Right lobe of liver (tissue), 6 donors: ENCODE measurements at places on chromosomes 16 and 17.

DNA sequence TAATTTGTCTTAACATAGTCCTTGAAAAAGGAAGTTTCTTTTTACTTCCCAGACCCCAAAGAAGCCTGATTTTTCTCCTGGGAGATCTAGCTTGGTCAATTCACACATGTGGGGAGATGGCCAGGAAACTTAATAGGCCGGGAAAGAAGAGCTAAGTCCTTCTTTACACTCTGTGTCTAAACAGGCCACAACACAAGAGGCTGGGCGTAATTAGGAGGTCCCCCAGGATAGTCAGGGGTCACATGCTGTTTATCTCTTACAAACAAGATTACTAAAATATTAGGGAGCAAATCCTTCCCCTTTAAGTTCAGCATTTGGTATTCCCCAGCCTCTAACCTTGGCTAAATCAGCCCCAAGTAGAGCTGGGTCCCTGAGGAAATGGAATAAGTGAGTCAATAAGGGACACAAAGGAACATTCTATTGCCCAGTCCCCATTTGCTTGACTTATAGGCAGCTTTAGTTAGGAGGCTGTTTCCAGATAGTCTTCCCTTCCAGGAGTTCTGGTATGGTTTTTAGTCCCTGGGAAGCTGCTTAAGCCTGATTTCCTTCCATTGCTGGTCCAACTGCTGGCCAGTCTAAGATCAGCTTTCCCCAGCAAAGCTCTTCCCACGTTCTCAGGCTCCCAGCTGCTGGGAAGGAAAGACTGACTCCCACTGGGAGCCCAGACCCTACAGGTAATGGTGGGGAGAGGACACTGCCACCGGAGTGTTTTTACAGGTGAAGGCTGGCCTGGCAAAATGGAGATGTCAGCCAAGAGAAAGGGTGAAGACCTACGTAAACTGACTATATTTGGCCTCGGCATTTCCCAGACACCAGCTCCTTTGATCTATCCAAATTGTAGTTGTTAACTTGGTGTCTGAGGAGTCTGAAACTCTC, 14.1 kb upstream of the HOXB9 start:
- no peak for DNase-seq

- DNase-seq = no peak
These were observed 83.7 kb downstream of the RTN4RL1 start for GRCh38 chr17:1941272-1942065.

GRCh38 chr16:5756969-5757368, 659.4 kb upstream of the EEF2KMT start:
- DNase-seq = no peak

- no peak for DNase-seq
These were observed 57.1 kb upstream of the WSB1 start for GRCh38 chr17:27236717-27237315.

- DNase-seq = no peak
These were observed 168.5 kb downstream of the KATNIP start for GRCh38 chr16:27718201-27719105.

- peak; percentile 82 for DNase-seq
These were observed 4.3 kb upstream of the NAGLU start for GRCh38 chr17:42531455-42532354.

DNA sequence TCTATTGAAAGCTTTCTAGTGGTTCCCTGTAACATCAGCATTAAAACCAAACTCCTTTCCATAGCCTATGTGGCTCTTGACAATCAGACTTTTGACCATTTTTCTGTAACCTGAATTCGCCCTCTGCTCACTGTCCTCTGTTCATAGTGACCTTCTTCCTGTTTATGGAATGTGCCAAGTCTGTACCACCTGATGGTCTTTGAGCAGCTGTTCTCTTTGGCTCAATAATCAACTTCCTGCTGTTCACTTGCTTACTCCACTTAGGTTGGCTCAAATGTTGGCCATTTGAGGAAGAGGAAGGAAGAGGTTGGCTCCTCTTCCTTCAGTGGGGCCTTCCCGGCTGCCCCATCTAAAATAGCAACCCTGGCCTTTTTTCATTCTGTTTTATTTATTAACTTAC, 251.5 kb downstream of the CA10 start:
- no peak for DNase-seq

- peak; percentile 53 for DNase-seq
These were observed 22.3 kb upstream of the ZFPM1 start for GRCh38 chr16:88430524-88431446.

DNA sequence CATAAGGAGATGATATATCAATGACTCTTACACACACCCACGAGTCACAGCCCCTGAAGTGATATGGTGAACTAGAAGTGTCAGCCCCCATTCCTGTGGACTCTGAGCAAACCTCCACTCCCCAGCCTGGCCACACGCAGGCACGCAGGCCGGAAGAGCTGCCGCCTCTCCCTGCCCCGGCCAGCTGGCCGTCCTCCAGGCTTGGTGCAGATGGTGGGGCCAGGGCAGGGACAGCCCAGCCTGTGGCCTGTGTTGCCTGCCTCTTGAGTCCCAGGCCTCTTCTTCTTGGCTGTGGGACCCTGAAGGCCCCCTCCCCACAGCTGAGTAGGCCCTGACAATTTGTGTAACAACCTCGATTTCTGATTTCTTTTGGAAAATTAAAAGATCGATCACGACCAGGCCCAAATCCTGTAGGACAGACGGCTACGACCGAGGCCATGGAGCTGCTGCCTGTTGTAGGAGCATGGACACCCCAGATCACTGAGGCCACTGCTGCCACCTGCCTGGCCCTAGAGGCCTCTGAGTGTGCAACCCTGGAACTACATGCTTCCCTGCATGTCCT, 10.0 kb upstream of the MPRIP start:
- DNase-seq = peak; percentile 74

GRCh38 chr17:13346996-13347762, 254.6 kb downstream of the HS3ST3A1 start:
- DNase-seq = no peak

DNA sequence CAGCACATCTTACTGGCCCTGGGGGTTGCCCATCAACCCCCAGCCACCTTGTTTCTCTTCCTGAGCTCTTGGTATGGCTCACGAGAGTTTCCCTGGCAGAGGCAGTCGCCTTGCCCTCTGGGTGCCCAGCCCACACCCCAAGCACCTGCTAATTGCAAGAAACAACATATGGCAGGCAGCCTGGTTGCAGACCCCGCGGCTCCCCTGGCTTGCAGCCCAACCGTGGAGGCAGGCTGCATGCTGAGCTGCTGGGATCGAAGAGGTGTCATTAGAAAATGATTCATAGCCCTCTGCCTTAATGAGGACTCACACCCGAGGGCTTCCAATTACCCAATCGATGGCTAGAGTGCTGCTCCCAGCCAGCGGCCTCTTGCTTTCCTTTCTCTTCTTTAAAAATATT, 115.7 kb downstream of the TMEM114 start:
- DNase-seq = no peak

DNA sequence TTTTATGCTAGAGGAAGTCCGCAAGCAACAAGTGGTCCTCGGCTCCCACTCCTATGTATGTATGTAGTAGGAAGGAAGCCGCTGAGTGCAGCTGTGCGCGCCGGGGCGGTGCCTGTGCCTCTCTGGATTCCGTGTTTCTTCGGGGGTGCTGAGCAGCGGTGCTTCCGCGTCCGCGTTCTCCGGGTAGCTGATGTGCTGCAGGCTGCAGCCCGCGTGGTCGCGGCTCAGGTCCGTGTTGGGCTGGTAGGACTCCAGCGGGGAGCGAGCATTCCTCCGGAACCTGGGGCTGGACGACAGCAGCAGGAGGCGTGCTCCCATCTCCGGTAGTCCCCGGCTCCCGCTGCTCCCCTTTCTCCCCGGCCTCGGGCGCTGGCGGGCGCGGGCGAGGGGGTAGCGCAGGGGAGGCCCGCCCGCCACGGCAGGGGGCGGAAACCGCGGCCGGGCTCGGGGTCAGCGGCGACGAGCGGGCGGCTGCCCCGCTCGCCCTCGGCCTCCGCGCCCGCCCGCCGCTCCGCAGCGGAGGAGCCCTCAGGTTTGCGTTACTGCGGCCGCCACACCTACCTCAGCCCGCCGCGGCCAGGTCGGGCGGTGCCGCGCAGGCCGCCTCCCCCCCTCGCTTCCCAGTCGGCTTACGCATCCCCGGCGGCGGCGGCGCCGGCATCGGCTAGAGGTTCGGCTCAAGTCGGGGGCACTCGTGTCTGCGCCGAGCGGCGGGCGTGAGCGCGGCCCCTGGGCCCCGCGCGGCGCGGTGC, 487 bp downstream of the C17orf67 start:
- DNase-seq = peak; percentile 68

GRCh38 chr16:12291989-12292759, 315.6 kb downstream of the SNX29 start:
- DNase-seq = no peak

DNA sequence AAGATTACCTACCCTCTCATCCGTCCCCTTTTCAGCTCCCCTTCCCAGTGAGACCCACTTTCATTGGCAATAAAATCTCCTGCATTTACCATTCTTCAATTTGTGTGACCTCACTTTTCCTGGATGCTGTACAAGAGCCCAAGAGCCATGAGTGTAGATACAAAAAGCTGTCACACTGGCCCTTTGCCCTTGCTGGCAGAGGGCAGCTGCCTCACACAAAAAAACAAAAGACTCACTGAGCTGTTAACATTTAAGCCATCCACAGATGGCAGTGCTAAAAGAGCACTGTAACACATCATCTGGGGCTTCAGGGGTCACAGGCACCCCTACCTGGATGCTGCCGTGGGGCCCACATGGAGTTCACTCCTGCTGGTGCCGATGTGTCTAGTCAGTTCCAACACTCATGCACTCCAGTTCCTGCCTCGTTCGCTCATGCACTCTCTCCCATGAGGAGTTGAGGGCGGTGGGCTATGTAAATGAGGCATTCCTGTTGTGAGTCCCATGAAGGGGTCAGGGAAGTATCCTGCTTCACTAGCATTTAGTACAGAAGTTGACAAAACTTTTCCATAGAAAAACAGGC, 123.1 kb downstream of the CA10 start:
- DNase-seq = no peak

- DNase-seq = no peak
These were observed 25.6 kb downstream of the ATP6V0A1 start for GRCh38 chr17:42484304-42484703.

DNA sequence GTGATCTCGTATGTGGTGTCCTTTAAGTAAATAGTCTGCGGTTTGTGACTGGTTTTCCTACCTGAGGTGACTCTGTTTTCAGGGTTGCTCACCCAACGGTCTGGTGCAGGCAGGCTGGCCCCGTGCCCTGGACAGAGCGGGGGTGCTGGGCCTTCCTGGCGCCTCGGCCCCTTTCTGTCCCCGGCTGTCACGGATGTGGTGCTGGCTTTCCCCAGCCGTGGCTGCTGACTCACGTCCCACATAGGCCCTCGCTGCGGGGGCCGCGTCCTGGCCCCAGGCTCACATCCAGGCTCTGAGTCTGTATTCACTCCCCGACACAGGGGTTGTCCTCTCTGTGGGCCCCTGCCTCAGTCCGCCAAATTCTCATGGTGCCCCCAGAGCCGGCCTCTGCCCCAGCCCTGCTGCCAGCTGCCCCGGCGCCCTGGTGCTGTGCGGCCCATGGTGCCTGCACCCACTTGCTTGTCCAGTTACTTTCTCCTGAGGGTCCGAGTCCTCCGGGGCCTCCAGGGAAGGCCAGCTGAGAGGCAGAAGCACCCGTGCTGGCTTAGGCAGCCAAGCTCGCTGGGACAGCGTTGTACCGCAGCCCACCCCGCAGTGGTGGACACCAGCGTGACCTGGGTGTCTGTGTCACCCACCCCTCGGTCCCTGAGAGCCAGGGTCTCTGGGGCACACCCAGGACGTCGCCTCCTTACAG, 5.9 kb downstream of the CHMP6 start:
- DNase-seq = no peak

- DNase-seq = no peak
These were observed 4.4 kb downstream of the GPR142 start for GRCh38 chr17:74371653-74372147.

GRCh38 chr17:31449746-31450145, 58.3 kb downstream of the RAB11FIP4 start:
- DNase-seq = no peak

DNA sequence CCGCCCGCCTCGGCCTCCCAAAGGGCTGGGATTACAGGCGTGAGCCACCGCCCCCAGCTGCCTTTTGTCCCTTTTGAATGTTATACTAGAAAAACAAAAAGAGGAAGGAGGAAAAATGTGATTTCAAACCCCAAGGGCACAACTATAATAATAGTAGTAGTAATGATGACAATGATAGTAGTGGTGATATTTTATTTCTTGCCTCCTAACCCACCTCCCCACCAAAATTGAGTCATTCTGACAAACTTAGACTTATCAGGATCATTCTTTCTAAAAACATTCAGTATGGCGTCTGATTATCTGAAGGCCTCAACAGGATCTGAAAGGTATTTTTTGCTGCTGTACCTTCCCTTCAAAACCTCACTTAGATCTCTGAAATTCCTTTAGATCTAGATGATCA, 13.6 kb downstream of the GPATCH8 start:
- DNase-seq = no peak

GRCh38 chr17:48023400-48024148, 14.0 kb downstream of the COPZ2 start:
- peak; percentile 88 for DNase-seq

DNA sequence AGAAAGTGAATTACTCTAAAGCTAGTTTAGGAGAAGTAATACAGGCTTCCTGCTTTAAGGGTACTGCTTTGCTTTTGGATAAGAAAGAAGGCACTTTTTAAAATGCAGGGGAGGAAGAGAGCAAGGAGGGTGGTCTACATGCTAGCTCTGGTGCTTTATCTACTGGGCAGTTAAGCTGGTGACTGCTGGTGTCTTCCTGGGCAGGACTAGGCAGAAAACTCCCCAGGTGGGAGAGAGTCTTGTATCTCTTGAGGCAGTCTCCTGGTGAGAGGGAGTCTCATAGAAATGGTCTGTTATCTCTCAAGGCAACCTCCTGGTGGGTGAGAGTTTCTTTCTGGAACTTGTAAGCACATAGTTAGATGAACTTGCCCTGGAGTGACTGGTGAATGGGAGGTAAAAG, 953.9 kb upstream of the GOT2 start:
- DNase-seq = no peak

GRCh38 chr17:82029990-82030469, 1.4 kb upstream of the RAC3 start:
- DNase-seq = no peak

DNA sequence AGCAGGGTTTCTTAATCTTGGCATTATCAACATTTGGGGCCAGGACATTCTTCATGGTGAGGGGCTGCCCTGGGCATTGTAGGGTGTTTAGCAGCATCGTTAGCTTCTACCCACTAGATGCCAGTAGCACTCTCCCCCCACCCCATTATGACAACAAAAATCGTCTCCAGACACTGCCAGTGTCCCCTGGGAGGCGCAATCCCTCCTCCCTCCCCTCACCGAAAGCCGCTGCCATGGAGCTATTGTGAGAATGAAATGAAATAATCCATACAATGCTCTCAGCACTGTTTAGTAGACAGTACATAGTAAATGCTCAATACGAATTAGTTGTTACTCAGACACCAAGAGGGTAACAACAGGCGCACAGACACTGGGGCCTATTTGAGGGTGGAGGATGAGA, 502.9 kb downstream of the NPIPA7 start:
- no peak for DNase-seq
